NCI-H446 (cell line): ENCODE measurements at places on chromosomes 7 and 10.

DNA sequence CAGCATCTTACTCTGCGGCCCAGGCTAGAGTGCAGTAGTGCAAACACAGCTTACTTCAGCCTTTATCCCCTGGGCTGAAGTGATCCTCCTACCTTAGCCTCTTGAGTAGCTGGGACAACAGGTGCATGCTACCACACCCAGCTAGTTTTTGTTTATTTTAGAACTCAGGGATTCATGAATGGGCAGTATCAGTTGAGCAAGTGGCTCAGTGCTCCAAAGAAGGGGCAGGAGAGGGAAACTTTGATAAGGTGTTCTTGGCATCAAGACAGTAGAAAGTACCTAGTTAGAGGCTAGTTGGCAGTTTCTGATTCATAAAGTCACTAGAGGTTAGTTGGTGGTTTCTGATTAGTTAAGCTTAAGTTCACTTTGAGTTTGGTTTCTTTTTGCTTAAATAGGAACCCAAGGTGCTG lies 18.4 kb downstream of the TRIM24 start:
- DNase-seq, result no peak

GRCh38 chr10:3526727-3527501 lies 258.1 kb downstream of the KLF6 start:
- DNase-seq, result no peak

GRCh38 chr7:114821030-114821900 lies 100.6 kb upstream of the MDFIC start:
- DNase-seq, result peak; percentile 87

DNA sequence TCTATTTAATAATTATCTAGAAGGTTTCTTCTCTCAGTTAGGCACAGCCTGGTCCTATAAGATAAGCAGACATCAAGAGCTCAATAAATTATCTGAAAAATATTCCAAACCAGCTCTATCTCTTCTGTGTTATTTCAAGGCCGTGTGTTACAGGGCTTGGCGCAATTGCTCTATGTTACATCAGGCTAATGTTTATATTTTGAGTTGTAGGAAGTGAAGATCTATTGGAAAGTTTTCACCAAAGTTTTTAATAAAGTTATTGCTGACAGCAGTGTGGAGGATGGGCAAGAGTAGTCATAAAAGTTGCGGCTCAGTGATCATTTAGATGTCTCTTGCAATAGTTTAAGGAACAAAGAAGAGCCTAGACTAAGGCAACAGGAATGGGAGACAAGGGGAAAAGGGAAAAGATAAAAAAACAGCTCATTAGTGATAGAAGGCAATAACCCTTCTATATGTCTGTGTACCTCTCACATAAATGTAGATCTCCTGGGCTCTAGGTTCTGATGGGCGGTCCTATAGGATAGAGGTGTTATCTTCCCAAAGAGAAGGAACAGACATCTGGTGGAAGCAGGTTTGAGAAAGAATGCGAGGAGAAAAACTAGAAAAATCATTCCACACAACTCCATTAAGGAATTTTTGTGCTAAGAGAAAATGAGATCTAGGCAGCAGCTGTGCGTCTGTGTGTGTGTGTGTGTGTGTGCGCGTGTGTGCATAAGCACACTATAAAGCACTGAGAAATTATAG lies 5.9 kb upstream of the ANKRD7 start:
- DNase-seq, result no peak

DNA sequence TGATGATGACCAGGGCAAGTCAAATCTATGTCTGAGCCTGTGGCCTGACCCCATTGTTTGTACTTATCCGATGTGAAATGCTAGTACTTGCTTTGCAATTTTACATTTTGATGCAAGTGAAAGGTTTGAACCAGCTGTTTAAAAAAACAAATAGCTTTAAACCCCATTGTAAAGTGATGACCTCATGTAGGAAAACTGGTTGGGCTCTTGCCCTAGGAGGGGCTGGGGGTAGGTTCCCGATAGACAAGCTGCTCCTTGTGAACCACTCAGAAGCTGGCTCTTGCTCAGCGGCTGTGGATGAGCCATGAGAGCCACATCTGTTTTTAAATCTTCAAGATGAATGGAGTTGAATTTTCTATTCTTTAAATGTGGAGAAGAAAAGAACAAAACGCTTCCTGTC lies 185.3 kb downstream of the WDR11 start:
- DNase-seq, result no peak
